CD4-positive, alpha-beta T cell (primary cell): ENCODE measurements at places on chromosomes 13 and 19.
A peak's percentile ranks its signal among the peaks of the same experiment; 100 is the strongest.

GRCh38 chr13:113581871-113582270, 2.7 kb upstream of the TFDP1 start:
- no peak for DNase-seq

DNA sequence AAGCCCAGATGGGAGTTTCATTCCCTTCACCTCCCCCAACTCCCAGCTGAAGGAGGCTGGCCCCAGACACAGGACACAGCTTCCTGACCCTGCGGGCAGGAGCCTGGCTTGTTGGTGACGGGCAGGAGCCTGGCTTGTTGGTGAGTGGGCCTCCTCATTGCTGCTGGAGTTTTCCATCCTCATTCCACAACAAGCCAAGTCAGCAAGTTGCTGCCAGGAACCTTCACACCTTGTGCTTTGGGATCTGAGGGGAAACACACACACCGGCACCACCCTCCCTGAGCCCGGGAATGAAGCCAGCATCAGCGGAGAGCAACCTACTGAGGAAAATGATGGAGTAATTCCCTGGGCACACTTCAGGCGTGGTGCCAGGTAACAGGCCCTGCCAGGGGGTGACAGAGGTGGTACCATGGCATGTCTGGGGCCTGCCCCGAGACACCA, 74.9 kb downstream of the ALOX5AP start:
- no peak for DNase-seq

DNA sequence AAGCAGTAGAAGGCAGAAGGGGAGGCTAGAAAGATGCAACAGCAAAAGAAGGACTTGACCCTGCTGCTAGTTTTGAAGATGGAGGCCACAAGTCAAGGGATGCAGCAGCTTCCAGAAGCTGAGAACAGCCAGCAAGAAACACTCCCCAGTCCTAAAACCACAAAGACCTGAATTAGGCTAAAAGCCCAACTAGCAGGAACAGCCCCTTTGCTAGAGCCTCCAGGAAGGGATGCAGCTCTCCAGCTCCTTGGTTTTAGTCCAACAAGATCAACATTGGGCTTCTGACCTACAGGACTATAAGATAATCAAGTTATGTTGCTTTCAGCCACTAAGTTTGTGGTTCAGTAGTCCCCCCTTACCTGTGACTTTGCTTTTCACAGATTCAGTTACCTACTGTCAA, 10.5 kb upstream of the LATS2 start:
- no peak for DNase-seq

DNA sequence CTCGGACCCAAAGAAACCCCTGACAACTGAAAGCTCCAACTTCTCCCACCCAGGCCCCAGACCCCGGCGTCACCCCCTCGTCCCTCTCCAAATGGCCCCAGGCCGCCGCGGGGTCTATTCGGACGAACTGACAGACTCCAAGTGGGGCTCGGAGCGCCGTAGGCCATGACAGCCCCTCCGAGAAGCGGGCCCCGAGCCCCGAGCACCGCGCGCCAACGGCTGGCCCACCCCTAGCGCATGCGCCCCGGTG, 360 bp downstream of the DDX39A start:
- no peak for DNase-seq

GRCh38 chr13:52744842-52745375, 5.3 kb upstream of the CNMD start:
- no peak for DNase-seq

- DNase-seq = no peak
These were observed 734 bp upstream of the SERTAD3 start for GRCh38 chr19:40444825-40445312.

GRCh38 chr13:99313501-99313900, 6.3 kb upstream of the GPR183 start:
- DNase-seq = no peak

GRCh38 chr19:30393046-30393445, 20.9 kb downstream of the ZNF536 start:
- DNase-seq = no peak

- DNase-seq = no peak
These were observed 30.5 kb upstream of the ADGRE1 start for GRCh38 chr19:6856749-6857372.

DNA sequence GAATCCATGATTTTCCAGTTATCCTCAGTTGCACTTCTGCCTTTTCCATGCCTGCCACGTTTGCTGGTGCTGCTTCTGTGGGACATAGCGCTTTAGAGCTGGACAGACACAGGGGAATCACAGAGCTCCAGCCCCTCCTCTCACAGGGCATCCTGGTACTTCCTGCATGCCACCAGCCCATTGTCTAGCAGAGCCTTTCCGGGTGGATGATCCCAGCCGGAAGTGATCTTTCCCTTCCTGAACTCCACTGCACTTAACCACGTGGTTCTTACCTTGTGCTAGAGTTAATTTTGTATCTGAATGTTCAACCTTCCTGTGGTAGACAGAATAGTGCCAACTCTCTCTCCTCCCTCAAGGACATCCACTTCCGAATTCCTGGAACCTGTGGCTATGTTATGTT, 12.6 kb upstream of the OLFM4 start:
- DNase-seq = no peak

GRCh38 chr13:35781036-35782000, 304.8 kb upstream of the MAB21L1 start:
- no peak for DNase-seq

GRCh38 chr19:51586103-51586728, 15.1 kb downstream of the ZNF175 start:
- no peak for DNase-seq

DNA sequence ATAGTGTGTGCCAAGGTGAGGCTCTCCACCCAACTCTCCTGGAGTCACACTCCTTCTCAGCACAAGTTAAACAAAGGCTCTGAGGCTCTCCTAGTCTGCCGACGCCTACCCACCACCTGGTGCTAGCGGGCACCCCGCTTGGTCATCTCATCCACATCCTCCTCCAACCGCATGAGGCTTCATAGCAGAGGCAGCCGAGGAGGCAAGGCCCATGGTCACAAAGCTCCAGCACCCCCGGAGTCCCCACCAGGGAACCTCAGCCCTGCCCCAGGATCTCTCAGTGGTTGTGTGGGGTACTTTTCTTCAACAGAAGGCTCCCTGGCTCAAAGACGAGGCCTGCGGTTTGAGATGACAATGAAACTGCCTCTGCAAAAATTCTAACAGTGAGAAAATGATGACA, 43.0 kb downstream of the STK24 start:
- DNase-seq = no peak

DNA sequence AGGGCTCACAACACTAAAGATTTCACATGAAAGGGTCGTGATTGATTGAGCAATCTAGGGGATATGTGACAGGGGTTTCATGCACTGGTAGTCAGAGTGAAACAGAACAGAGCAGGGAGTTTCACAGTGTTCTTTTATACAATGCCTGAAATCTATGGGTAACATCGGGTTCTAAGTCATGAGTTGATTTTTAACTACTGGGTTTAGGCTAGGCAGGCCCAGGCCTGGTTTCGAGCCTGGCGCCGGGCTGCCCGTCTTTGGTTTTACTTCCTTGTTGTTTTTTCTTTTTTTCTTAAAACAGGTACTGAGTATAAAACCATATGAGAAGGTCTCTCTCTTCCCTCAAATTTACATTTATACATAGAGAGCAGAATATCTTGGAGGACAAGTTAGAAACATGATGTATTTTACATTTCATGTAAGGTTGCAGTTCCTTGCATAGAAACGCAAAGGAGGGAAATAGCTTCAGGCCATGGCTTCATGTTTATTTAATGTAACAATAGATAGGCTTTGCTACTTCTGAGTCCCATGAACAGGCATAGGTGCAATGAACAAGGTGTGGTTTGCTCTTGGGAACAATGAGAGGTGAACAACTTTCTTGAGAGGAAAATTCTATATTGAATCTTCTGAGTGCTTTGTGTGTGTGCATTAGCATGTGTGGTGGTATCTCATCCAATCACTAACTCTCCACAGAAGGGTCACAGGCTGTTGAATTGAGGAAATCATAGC, 128.9 kb upstream of the RXFP2 start:
- no peak for DNase-seq

GRCh38 chr13:113862191-113862930, 1.5 kb downstream of the GAS6 start:
- no peak for DNase-seq

- DNase-seq = no peak
These were observed 46.3 kb downstream of the IRS2 start for GRCh38 chr13:109740121-109740520.

DNA sequence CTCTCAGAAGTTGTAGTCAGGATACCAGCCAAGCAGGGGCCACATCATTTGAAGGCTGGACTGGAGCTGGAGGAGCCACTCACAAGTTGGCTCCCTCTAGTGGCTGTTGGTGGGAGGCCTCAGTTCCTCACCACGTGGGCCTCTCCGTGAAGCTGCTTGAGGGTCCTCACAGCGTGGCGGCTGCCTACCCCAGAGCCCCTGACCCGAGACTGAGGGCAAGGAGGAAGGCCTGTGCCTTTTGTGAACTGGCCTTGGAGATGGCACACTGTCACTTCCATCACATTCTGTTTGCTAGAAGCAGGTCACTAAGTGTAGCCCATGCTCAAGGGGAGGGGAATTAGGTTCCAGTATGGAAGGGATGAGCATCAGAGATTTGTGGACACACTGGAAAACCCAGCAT, 14.6 kb downstream of the GNA11 start:
- DNase-seq = peak; percentile 66

DNA sequence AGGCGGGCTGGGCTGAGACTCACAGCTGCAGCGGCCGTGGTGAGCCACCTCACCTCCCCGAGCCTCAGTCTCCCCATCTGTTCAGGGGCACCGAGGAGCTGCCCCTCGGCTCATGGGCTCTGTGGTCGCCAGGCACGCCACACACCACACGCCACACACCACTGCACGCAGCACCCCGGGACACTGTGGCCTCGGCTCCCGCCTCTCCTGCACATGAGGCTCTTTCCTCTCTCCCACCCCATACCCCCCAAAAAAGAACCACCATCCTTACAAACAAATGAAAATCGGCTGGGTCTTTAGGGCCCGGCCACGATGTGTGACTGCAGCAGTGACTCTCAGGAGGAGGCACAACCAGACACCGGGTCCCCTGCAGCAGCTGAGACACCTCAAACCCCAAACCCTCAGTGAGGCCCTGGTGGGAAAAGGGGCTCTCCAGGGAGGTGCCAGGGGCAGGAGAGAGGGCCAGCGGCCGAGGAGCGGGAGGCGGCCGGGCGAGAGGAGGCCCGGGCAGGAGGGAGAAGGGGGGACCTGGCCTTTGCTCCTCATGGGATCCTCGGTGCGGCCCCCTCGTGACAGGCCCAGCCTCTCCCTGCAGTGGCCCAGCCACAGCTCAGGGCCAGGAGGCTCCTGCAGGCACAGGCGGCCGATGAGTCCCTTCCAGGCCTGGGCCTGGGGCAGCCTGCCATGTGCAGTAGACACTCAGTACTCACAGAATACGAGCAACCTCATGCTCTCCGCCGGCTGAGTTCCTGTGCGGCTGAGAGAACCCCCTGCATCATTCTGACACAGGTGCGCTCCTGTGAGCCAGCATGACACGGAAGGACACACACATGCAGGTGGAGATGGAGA, 66.3 kb downstream of the RASA3 start:
- peak; percentile 23 for DNase-seq

GRCh38 chr19:45110851-45111266, 17.9 kb downstream of the PPP1R37 start:
- DNase-seq = no peak

DNA sequence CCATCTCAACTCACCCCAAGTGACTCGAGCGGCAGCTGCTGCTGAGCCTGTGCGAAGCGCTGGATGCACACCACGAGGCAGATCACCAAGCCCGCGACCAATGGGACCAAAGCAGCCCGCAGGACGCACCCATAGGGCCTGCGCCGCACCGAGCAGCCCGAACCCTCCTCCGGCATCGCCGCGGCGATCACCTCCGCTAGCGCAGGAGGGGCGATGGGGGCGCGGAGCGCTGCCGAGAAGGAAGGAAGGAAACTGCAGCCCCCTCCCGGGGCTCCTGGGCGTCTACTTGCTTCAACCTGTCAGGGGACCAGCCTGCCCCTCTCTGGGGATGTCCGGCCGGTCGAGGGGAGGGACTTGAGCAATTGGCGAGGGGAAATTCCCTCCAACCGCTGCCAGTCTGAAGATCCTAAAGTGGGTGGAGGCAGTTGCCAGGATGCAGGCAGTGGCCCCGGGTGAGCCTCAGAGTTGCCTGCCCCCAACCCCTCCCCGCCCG, at the start of gene CD70:
Gene CD70, minus strand, starts transcription at position 324 of the 493 bp plus-strand sequence. Its CDS starts 148 bp downstream, at position 176.
- DNase-seq = no peak

DNA sequence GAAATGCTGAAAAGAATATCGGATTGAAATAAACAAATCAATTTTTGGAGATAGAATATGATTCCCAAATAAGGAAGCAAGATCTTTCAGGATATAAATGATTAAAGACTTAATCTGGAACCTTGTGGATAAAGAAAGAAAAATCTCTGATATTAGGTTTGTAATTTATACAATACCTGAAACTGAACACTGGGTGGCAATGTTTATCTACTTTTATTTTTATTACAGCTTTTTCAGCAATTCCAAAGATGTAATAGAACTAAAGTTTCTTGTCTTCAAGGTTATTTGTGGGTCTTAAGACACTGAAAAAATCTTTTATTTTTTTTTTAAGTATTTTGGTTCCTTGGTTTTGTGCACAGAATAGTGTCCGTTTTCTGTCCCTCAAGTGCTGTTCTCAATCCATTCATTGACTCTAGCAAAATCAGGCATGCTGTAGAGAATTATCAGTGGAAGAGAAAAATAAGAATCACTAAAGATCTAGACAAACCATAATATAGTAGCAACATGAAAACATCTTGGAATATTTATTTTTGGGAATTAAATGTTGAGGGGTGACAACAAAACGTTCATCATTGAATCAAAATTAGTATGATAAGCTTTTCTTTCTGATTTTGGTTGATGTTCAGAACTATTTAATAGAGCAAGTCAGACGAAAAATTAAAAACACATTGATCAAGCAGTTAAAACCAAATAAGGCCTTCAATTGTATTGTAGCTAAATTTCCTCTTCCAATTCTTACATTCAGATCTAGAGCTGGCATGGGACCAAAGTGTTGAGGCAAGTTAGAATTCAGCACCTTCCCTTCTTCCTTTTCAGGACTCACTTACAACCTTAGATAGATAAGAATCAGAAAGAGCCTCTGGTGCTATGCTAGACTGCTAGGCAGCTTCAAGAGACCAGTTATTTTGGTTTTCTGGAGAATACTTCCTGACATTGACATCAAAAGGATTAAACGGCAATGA, 704.4 kb upstream of the PCDH20 start:
- DNase-seq = no peak

DNA sequence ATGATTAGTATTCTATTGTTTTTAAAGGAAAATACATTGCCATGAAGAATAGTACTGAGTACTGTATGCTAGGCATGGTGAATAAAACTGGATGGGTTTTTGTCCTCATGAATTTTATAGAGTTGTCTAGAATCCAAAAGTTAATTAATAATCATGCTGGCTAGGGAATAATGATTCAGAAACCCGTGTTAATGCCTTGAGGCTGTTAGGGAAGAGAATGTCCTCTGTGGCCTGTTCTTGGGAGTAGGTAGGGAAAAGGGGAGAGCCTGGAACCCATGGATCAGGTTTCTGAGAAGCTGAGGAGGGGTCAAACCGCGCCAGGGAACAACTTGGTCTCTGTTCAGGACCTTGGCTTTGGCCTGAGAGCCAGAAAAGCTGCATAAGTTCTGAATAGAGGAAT, 1376.3 kb upstream of the SLC10A2 start:
- no peak for DNase-seq
